ENCODE measurements at places on chromosomes 12 and 14. TPM values are rescaled to one million over a fixed set of nuclear protein-coding genes. Genes with fewer than 3 reads are reported as not detected.

DNA sequence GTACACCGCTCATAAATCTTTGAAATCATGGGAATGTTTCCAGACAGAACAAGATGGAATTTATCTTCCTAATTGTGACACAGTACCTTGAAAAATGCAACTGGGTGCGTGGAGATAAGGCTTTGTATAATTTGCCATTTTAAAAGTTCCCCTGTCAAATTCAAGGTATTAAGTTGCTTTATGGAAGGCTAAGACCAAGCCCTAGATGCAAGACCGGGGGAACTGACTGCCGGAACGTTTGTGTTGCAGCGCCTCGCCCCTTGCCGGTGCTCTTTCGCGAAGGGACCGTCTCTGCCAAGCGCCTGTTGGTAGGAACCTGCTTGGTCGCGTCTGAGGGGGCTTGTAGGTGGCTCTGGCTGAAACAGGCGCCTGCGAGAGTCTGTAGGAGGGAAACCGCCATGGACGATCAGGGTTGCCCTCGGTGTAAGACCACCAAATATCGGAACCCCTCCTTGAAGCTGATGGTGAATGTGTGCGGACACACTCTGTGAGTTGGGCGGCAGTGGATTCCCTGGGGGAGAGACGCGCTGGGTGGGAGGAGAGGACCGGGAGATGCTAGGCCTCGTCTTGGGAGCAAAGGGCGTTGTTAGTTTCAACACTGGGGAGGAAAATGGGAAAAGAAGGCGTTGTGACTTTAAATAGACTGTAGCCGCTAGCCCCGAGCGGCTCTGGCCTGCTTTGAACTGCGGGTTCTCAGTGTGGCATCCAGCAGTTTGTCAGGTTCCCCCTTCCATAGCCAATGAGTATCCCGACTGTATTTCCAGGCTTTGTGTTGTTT, at the start of gene MNAT1:
Gene MNAT1, plus strand, starts transcription at position 297 of the 778 bp plus-strand sequence. Its CDS starts 102 bp downstream, at position 399.
- DNase-seq = no peak

The FBLN5 gene
- total RNA-seq = 240 TPM

The SYNDIG1L gene
- not detected for total RNA-seq

DNA sequence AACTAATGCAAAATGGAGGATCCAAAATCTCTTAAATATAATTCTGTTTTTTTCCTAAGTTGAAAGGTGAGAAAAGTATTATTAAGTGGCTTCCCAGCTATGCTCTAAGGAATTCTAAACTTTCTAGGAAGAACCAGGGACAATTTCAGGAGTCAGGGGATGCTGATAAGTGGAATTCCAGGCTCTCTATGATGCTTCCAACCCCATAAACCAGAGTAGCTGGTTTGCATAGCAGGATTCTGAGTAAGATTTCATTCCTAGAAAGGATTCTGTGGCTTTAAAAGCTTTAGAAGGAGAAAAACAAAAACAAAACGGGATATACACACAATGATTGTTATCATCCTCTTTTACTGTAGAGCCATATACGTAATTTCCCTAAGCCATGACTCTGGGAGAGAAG, 93.9 kb downstream of the SLC16A7 start:
- DNase-seq = no peak

The RPL10L gene
- not detected for total RNA-seq

The KLRC2 gene
- total RNA-seq = 1.5 TPM

The SAMD15 gene
- total RNA-seq = not detected

The EXOC3L4 gene
- 8.6 TPM for total RNA-seq

GRCh38 chr14:101543814-101544213, 17.5 kb upstream of the DIO3 start:
- DNase-seq = no peak

DNA sequence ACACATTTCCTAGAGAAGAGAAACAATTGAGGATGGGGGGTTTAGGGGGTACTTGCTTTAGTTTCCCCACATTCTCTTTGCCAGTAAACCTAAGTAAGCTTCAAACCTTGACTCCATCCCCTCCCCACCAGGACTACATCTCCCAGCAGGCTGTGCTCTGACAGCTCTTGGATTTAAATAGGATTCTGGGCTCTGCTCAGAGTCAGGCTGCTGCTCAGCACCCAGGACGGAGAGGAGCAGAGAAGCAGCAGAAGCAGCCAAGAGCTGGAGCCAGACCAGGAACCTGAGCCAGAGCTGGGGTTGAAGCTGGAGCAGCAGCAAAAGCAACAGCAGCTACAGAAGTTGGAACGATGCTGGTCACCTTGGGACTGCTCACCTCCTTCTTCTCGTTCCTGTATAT, 20.6 kb downstream of the RDH12 start:
- DNase-seq = no peak

GRCh38 chr12:68636268-68636667, 25.6 kb downstream of the RAP1B start:
- DNase-seq = no peak
